ENCODE measurements at places on chromosomes 12 and 14. TPM values are rescaled to one million over a fixed set of nuclear protein-coding genes. Genes with fewer than 3 reads are reported as not detected.

Gene CACNB3
- total RNA-seq = 3.2 TPM

Gene TAS2R8
- not detected for total RNA-seq

Gene ARHGAP9
- total RNA-seq = 3.3 TPM

DNA sequence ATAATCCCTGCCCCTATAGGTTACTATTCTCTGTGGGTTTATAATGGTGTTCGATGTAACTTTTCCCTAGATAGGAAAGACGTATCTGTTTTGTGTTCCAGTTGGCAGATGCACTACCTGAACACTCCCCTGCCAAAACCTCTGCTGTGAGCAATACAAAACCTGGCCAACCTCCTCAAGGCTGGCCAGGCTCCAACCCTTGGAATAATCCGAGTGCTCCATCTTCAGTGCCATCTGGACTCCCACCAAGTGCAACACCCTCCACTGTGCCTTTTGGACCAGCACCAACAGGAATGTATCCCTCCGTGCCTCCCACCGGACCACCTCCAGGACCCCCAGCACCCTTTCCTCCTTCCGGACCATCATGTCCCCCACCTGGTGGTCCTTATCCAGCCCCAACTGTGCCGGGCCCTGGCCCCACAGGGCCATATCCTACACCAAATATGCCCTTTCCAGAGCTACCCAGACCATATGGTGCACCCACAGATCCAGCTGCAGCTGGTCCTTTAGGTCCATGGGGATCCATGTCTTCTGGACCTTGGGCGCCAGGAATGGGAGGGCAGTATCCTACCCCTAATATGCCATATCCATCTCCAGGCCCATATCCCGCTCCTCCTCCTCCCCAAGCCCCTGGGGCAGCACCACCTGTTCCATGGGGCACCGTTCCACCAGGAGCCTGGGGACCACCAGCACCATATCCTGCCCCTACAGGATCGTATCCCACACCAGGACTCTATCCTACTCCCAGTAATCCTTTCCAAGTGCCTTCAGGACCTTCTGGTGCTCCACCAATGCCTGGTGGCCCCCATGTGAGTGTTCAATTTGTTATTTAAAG lies 11.3 kb downstream of the MAPK1IP1L start:
- no peak overlapping the region for H3K4me3 ChIP-seq
- peaks cover 68% of the 10 kb centered on the region for H3K36me3 ChIP-seq
- no peak overlapping the region for H3K27ac ChIP-seq

DNA sequence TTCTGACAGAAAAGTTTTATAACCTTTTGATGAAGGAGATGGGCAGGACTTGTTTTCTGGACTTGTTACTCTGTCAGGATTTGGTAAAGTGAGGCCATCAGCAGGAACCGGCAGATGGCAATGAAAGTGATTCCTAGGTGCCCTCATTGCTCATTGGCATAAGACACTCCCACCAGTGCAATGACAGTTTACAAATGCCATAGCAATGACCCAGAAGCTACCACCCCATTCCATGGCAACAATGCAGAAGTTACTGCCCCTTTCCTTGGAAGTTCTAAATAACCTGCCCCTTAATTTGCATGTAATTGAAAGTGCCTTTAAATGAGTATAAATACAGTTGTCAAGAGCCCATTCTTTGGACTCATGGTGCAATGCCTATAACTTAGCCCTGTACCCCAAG lies 222.6 kb downstream of the CEP128 start:
- H3K4me3 ChIP-seq = no peak overlapping the region
- H3K4me1 ChIP-seq = no peaks in the 10 kb centered on the region
- no peaks in the 10 kb centered on the region for H3K36me3 ChIP-seq
- H3K27ac ChIP-seq = no peak overlapping the region

- H3K36me3 ChIP-seq = no peaks in the 10 kb centered on the region
- no peaks in the 10 kb centered on the region for H3K4me1 ChIP-seq
- no peaks in the 10 kb centered on the region for H3K27me3 ChIP-seq
- no peak overlapping the region for H3K27ac ChIP-seq
These were observed 21.0 kb upstream of the SP1 start for GRCh38 chr12:53358836-53359419.

DNA sequence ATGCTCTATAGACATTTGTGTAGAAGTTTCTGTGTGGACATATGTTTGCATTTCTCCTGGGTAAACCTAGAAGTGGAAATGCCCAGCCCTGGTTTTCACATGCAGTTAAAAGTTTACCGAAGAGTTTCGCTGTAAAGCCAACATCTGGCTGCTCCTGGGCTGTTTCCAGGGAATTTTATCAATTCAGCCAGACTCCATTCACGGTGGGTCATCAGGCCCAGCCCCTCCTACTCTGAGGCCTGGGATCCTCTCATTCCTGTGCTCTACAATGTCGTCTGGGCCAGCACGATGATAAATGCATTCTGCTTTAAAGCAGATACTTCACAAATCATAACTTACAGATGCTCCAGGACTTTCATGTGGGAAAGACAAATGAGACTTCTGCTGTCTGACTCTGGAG lies 7.1 kb downstream of the NUAK1 start:
- H3K4me3 ChIP-seq = no peak overlapping the region
- no peak overlapping the region for H3K27ac ChIP-seq
- no peaks in the 10 kb centered on the region for H3K36me3 ChIP-seq
- peaks cover 90% of the 10 kb centered on the region for H3K4me1 ChIP-seq
- H3K27me3 ChIP-seq = no peaks in the 10 kb centered on the region

DNA sequence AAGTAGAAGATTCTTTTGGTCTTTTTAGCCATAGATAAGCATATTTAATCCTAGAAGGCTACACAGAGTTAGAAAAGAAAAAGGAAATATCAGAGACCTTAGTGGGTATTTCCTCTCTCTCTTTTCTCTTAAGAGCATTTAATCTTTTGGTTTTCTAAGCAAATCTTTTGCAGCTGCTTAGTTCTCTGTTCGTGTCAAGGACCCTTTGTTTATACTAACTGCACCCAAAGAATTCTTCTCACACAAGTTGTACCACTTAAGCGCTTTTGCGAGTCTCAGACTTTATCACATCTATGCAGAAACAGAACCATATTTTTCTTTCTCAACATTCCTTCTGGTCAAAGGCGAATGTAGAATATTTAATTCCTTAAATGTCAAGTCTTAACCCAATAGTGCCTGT lies 17.9 kb upstream of the NID2 start:
- no peak overlapping the region for H3K27ac ChIP-seq
- H3K27me3 ChIP-seq = no peaks in the 10 kb centered on the region
- no peaks in the 10 kb centered on the region for H3K36me3 ChIP-seq
- H3K4me3 ChIP-seq = no peak overlapping the region
- DNase-seq = no peak
- H3K4me1 ChIP-seq = peaks cover 9% of the 10 kb centered on the region

- no peak overlapping the region for H3K27ac ChIP-seq
- H3K4me1 ChIP-seq = no peaks in the 10 kb centered on the region
- no peak overlapping the region for H3K4me3 ChIP-seq
- no peak for DNase-seq
- peaks cover 10% of the 10 kb centered on the region for H3K36me3 ChIP-seq
These were observed 9.1 kb upstream of the ISM2 start for GRCh38 chr14:77507762-77508161.

DNA sequence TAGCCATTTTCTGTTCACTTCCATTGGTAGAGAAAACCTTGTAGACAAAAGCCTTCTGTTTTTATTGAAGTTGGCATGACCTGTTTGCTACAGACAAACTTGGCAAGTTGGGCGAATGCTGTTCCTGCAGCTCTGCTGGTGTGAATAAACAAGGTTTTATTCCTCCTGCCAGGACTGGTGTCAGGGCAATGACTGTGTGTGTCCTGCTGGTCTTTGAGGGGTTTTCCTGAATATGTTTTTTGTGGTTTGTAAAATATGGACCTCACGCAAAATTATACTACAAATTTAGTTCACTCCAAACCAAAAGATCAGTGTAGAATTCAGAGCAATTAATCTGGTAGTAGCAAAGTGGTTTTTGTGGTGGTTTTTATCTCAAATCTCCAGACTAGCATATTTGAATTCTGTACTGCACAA lies 140.8 kb downstream of the ERC1 start:
- H3K36me3 ChIP-seq = no peaks in the 10 kb centered on the region
- H3K4me3 ChIP-seq = no peak overlapping the region
- no peaks in the 10 kb centered on the region for H3K27me3 ChIP-seq
- no peak for DNase-seq
- no peaks in the 10 kb centered on the region for H3K4me1 ChIP-seq

- no peaks in the 10 kb centered on the region for H3K27me3 ChIP-seq
- no peak for DNase-seq
- no peak overlapping the region for H3K4me3 ChIP-seq
- no peak overlapping the region for H3K27ac ChIP-seq
- no peaks in the 10 kb centered on the region for H3K36me3 ChIP-seq
- H3K4me1 ChIP-seq = no peaks in the 10 kb centered on the region
These were observed 49.9 kb downstream of the CATSPERB start for GRCh38 chr14:91681893-91682563.

DNA sequence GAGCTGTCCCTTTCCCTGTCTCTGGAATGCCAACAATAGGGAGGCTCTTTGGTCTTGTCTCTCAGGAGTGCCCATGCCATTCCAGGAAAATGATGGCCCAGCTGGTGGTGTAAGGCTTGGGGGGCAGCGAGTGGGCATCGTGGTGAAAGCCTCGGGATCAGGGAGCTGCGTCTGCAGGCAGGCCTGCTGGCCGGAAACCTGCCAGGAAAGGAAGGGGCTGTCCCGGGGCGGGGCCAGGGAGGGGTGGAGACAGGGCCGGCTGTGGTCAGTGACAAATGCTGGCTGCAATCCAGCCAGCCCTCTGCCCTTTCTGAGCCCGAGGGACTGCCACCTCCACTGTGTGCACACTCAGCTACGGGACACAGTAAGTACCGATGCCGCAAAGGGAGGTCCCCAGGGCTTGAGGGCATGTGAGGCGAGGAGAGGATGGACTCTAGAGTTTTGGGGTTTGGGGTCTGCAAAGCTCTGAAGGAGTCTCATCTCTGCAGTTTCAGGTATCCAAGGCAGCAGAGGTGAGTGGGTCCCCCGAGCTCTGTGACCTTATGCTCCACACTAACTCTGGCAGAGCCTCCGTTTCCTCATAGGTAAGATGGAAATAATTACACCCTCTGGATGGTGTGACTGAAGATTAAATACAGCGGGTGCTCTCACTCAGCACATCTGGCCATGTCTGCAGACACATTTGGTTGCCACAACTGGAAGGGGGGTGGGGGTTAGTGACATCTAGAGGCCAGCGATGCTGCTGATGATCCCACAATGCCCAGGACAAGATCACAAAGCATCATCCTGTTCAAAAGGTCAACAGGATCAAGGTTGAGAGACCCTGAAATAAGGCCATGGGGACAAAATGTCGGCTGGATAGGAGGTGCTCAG lies at the start of gene SERPINA5:
TSS of gene SERPINA5 (plus strand) at position 300 of the 873 bp plus-strand sequence. CDS start 5,937 bp downstream, outside the sequence.
- H3K4me1 ChIP-seq = no peaks in the 10 kb centered on the region
- H3K4me3 ChIP-seq = no peak within 1 kb of the TSS
- peak; percentile 34 for DNase-seq
- no peaks in the 10 kb centered on the region for H3K36me3 ChIP-seq
- H3K27ac ChIP-seq = no peak within 1 kb of the TSS

DNA sequence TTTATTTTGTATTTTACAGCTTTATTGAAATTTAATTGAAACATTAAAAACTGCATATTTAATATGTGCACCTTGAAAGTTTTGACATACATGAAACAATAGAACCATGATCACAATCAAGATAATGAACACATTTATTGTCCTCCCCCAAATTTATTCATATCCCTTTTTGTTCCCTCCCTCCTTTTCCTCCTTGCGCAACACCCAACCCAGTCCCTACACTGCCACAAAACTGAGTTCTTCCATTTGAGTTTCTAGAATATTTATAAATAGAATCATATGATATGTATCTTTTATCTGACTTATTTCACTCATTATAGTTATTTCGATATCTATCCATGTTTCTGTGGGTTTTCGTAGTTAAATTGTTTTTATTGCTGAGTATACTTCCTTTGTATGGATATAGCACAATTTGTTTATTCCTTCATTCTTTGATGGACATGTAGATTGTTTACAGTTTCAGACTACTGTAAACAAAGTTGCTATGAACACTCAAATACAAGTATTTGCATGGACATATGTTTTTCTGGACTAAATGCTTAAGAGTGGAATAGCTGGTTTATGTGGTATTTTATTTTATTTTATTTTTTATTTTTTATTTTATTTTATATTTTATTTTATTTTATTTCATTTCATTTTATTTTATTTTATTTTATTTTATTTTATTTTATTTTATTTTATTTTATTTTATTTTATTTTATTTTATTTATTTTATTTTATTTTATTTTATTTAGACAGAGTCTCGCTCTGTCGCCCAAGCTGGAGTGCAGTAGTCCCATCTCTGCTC lies 359.1 kb downstream of the SLC6A15 start:
- no peaks in the 10 kb centered on the region for H3K36me3 ChIP-seq
- no peak overlapping the region for H3K27ac ChIP-seq
- no peaks in the 10 kb centered on the region for H3K27me3 ChIP-seq

- no peaks in the 10 kb centered on the region for H3K27me3 ChIP-seq
- DNase-seq = no peak
- H3K27ac ChIP-seq = peak overlapping the region; percentile 73
- H3K4me3 ChIP-seq = peak overlapping the region; percentile 57
These were observed 2.0 kb downstream of the MGP start for GRCh38 chr12:14883686-14884085.

DNA sequence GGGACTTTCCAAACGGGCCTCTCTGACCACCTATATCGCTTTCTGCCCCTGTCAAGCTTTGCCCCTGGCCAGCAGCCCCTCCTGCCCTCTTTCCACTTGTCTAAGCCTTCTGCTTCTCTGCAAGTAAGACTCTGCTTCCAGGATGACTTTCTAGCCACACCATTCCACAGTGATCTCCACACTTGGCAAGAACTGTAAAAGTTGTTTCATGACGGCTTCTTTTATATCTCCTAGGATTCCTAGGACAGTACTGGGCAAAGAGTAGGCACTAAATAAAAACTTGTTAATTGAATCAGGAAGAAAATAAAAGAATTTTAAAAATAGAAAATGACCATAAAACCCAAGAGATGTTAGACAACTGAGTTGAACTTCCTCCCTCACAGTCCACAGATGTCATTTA lies 1.8 kb upstream of the PTPN21 start:
- no peaks in the 10 kb centered on the region for H3K36me3 ChIP-seq
- DNase-seq = no peak
- H3K4me3 ChIP-seq = no peak overlapping the region

GRCh38 chr12:112357214-112357613 lies 25.0 kb downstream of the HECTD4 start:
- H3K27me3 ChIP-seq = no peaks in the 10 kb centered on the region
- DNase-seq = no peak
- H3K27ac ChIP-seq = no peak overlapping the region
- H3K4me1 ChIP-seq = no peaks in the 10 kb centered on the region
- H3K36me3 ChIP-seq = no peaks in the 10 kb centered on the region

DNA sequence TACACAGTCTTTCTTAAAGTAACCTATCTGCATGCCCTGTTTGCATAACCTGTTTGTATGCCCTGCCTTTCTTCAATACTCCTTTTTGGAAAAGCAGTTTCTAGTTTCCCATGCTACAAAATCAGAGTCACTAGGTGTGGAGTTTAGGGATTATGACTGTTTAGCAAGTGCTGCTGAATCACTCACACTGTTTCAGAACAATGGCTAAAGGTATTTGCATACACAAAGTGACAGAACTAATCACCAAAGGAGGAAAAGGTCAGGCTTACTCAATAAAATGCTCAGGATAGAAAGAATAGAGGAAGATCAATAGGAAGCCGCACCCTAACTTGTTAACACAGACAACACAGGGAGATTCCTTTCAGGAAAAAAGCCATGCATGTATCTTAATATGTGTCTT lies 19.4 kb downstream of the EGLN3 start:
- no peak for DNase-seq
- no peaks in the 10 kb centered on the region for H3K27me3 ChIP-seq
- peaks cover 17% of the 10 kb centered on the region for H3K36me3 ChIP-seq
- H3K4me1 ChIP-seq = peaks cover 37% of the 10 kb centered on the region

Data from heart left ventricle (tissue), 16 donors.